ENCODE measurements at places on chromosomes 16 and 17.

DNA sequence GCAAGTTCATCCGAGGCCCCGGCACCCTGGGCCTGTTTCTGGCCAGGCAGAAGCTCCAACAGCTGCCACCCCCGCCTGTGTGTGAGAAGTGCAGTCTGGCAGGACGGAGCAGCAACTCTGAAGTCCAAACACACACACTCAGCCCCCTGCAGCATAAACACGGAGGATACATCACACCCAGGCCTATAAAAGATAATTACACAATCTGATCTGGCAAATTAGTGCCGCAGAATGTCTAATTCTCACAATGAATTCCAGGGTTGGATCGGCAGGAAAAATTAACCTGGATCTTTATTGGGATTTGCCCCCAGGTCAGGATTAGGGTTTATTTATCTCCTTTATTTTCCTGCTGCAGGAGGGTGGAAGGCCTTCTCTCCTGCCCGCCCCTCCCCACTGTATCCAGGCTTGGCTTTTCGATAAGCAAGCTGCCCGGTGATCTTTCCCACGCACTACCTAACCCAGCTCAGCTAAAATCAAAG lies 311.4 kb downstream of the SOX9 start:
- DNase-seq: no peak

DNA sequence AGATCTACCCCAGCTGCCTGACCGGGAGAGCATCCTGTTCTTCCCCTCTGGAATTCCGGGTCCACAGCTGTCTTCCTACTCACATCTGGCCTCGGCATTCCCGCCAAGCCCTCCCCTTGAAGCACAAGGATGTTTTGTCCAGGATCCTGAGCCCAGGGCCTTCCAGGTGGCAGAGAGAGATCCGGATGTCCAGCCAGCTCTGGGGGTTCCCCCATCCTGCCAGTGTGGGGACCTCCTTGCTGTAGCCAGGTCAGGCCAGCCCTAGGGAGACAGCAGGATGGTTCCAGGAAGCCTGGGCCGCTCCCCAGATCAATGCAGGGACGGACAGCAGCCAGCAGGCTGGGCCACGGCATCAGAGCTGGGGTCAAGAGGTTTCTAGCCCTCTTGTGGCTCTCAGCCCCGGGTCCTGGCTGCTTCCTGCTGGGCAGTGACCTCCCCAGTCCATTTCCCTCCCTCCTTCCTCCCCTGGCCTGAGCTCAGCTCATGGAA lies 55.3 kb downstream of the SOCS3 start:
- no peak for DNase-seq

- no peak for DNase-seq
Observed at GRCh38 chr16:1887711-1888354, 15.9 kb upstream of the MEIOB start.

DNA sequence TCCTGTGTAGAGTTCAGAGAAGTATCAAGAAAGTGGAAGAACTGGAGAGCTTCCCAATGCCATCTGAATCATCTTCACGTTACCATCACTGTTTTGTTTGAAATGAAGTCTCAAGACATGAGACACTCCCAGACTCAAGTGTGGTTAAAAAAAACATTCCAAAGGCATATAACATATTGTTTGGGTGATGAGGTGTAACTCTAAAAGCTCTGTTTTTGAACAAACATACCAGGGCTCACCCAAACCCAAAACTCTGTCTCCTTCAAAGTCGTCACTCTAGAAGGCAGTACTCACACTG lies 6.3 kb upstream of the ZCCHC14 start:
- DNase-seq: no peak

GRCh38 chr16:1258225-1258600 lies 2.3 kb downstream of the TPSD1 start:
- no peak for DNase-seq

GRCh38 chr17:58333736-58334207 lies 5.2 kb upstream of the TSPOAP1 start:
- no peak for DNase-seq

DNA sequence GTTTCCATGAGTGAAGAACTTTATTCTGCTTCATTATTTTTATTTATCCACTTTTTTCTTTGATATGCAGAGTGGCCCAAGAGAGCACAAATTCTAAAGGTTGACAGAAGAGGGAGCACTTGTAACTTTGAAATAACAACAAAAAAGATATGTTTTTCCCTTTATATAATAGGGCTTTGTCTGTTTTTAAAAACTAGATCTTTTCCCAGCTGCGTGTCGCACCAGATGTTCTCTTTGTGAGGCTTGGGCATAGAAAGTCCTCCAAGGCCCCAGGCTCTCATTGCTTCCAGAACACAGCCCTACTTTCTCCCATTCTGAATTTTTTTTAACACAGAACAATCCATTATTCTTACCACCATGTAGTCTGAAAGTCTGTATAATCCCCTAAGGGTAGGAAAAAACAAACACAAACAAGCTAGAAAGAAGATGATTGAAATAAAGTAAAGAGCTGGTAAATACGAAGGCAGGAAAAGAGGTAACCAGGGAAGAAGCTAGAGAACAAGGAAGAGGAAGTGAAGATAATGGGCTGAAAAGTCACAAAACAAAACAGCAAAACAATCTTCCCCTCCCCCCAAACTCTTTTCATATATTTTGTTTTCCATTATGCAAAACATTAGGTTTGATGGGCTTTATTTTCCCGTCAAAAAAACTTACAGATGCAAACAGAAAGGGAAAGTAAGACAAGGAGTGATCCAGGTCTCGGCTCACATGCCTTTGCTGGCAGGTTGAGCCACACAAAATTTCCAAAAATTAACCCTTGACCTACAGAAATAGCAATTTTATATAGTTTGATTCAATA lies 160.4 kb downstream of the ABCA8 start:
- no peak for DNase-seq

DNA sequence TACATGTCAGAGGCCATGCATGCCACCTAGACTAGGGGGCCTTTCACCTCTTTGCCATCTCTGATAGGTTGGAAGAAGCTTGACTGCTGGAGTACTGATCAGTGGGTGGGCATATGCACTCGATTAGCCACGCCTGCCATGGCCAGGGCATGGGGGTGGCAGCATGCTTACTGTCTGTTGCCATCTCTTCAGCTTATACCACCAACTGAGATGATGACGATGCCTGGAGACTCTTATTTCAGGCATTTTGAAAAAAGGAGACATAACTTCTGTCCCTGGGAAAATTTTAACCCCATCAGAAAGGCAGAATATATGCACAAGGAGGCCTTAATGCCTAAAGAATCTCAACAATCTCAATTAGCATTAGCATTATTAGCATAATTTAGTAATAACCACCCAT lies 60.8 kb downstream of the MSI2 start:
- DNase-seq: no peak

GRCh38 chr17:17236295-17237025 lies 508 bp downstream of the FLCN start:
- DNase-seq: peak; percentile 1

DNA sequence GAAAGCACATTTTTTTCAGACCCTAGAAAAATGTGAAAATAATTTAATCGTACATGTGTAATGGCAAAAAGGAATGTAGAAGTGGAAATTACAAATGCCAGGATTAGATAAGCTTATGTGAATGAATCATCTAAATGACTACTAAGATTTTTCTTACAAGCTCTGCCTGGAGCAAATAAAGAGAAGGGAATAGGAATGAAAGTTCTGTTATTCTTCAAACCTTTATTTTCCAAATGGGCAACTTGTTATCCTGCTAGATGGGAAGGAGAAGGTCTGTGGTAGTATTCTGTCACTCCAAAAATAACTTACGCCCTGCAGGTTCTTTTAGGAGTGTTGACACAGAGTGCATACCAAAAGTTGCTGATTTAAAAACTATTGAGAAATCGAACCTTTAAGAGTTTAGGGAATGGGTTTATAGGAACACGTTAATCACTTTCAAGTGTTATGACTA lies 9.7 kb downstream of the CTCF start:
- DNase-seq: no peak

DNA sequence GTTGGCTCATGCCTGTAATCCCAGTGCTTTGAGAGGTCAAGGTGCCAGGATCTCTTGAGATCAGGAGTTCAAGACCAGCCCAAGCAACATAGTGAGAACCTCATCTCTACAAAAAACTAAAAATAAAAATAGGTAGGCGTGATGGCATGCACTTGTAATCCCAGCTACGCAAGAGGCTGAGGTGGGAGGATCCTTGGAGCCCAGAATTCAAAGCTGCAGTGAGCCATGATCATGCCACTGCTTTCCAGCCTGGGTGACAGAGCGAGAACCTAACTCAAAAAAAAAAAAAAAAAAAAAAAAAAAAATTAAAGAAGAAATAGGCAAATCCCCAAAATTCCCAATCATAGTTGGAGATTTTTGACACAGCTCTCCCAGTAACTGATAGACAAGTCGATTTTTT lies 32.2 kb upstream of the SRCIN1 start:
- DNase-seq: no peak

DNA sequence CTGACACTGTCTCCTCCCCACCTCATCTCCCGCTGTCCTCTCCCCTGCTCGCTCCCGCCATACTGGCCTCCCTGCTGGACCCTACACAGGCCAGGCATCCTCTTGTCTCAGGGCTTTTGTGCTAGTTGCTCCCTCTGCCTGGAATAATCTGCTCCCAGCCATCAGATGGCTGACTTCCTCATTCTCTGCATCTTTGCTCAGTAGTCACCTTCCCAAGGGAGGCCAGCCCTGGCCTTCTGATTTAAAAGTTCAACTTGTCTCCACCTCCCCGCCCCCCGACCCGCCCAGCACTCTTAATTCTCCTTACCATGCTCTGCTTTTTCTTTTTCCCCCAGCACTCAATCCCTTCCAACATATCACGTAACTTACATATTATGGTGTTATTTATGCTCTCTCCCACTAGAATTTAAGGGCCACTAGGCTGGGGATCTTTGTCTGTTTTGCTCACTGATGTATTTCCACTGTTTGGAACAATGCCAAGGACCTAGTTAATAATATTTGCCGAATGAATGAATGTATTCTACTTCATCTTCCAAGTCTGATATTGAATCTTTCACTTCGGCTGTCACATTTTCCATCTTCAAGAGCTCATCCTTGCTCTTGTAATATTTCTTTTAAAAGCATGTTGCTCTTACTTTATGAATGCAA lies 178.3 kb downstream of the CDK5R1 start:
- no peak for DNase-seq

- no peak for DNase-seq
Observed at GRCh38 chr16:23131931-23132621, 17.2 kb downstream of the USP31 start.

- DNase-seq: no peak
Observed at GRCh38 chr16:7583396-7583795, 250.8 kb downstream of the RBFOX1 start.

DNA sequence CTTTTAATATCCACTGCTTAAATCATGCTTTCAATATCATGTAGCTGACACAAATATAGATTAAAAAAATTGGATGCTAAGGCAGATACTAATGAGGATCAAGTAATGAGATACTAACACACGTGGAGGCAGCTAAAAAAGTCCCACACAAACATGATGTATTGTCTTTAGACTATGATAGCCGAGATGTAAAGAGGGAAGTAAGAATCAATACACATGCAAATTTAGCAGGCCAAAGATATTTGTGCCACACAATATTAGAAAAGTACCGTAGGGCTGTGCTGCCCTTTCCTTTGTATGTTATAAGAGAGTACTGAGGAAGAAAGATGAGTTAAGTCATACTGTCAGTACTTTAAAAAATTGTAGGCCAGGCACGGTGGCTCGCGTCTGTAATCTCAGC lies 51.4 kb upstream of the STAC2 start:
- DNase-seq: no peak

GRCh38 chr16:49884033-49885015 lies 28.4 kb upstream of the ZNF423 start:
- no peak for DNase-seq

DNA sequence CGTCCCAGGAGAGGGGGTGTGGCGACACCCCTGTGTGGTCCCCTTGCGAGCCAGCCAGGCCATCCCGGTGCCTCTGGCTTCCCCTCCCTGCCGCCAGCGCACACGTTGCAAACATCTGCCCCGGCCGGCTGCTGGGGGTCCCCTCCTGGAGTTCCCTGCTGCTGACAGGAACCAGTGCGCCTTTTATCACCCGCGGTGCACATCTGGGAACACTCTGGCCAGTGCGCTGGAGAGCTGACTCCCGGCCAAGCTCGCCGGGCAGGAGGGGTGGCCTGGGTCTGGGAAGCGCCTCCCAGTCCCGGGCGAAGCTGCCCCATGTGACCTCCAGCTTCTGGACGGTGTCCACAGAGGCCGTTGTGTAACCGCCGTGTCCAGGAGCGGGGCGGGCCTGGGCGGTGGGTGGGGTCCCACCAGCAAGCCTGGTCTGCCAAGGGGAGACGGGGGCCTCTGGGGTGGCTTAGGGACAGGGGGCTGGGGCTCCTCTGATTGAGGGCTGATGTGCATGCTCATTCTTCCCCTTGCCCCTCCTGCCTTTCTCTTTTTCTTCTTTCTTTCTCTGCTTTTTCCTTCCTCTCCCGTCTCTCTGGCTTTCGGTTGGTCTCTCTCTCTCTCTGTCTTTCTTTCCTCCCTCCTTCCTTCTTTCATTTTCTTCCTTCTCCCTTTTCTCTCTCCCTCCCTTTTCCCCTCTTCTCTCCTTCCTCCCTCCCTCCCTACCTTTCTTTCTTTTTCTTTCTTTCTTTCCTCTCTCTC lies 25.2 kb upstream of the CIBAR2 start:
- DNase-seq: peak; percentile 10

DNA sequence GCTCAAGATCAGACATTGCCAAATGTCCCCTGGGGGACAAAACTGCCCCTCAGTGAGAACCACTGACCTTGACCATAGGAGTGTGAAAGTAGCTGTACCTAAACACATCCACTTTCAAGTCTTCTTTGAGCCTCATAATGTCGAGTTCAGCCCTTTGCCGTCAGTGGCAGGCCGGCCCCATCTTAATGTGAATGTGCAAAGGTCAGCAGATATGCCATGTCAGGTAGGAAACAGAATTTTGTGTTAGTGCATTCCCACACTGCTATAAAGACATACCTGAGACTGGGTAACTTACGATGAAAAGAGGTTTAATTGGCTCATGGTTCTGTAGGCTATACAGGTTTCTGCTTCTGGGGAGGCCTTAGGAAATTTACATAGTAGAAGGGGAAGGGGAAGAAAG lies 95.1 kb upstream of the PIRT start:
- DNase-seq: no peak

- peak; percentile 77 for DNase-seq
Observed at GRCh38 chr16:56202036-56202435, 10.7 kb downstream of the GNAO1 start.

- DNase-seq: no peak
Observed at GRCh38 chr17:38897176-38897575, 27.3 kb downstream of the LASP1 start.

GRCh38 chr16:11619327-11619851 lies 32.7 kb upstream of the LITAF start:
- peak; percentile 59 for DNase-seq

GRCh38 chr17:10087355-10087754 lies 111.1 kb downstream of the GAS7 start:
- DNase-seq: no peak

GRCh38 chr16:65481956-65482355 lies 360.1 kb upstream of the CDH11 start:
- no peak for DNase-seq

Data from CD8-positive, alpha-beta T cell (primary cell).